ENCODE measurements at places on chromosomes 7 and 10.

DNA sequence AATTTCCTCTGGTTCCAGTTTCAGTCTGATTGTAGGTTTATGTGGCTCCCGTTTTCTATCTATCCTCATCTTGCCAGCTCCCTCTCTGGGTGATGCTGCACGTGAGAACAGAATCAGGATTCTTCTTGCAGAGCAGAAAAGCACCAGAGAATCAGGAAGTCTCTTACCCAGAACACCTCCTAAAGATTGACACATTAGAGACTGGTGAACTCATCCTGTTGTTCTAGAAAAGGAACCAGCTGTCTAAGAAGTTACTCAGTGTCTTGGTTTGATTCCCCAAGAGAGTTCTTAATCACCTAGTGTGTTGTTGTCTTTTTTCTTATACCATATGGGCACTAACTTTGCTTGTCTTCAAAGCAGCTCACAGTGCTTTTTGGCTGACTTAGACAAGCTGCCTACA lies 152.4 kb downstream of the DGKI start:
- DNase-seq = no peak

- no peak for DNase-seq
Measured at GRCh38 chr10:5443429-5443828, 31.1 kb downstream of the NET1 start.

DNA sequence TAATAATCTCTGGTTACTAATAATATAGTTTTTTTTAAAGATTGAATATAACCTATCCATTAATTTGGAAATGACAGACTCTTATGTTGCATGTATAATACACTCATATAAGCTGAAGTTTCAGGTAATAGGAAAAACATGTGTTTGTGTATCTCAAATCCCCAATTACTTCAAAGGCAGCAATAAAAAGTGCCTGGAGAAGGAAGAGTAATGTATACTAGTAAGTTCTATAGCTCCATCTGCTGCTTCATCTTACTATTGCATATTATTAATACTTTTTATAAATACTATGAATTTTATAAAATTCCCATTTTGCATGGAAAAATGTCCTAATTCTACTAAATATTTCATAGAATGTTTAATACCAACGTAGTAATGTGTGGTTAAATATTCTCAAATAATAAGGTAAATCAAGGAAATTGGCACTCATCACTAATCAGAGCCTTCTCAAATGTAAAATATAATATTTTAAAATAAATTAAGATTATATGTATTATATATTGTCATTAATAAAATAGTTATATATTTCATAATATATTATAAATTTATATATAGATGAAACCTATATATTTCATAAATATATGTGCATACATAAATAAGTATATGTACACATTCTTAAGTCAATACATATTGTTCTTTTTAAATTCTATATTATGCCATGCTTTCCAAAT lies 311.9 kb downstream of the HGF start:
- DNase-seq = no peak

- no peak for DNase-seq
Measured at GRCh38 chr10:18675086-18675801, 16.0 kb downstream of the ARL5B start.

- DNase-seq = no peak
Measured at GRCh38 chr10:19606968-19607367, 209.3 kb upstream of the PLXDC2 start.

DNA sequence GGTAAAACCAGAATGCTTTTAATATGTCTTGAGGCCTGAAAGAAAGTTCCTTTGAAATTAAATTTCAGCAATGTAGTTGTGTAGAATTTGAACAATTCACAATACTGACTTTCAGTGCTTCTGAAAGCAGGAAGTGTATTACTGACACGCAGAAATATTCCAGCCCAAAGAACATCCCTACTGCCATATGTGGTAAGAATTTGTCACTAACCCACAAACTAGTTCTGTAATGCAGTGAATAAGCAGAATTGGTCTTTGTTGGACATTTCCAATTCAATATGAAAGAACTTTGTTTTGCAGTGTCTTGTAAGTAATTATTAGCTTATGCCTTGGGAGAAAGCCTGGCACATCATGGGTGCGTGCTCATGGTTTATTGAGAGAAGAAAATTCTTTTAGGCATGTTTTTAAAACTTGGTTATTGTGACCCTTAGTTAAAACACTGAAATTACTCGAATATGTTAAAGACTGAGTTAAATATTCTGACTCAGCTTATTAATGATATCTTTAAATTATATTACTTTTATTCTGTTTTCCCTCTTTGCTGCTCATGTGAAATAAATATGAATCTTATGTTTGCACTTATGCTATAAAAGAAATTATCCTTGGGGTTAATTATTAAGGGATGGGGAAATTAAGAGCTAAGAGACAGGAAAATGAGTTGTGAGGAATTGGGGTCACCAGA lies 33.4 kb downstream of the PTPN12 start:
- DNase-seq = no peak

Measured in stimulated activated CD4-positive, alpha-beta T cell treated with anti-CD3 and anti-CD28 coated beads, Interleukin-1b, Interleukin-23, amount 100 ng/mL, for 4 hours (primary cell).